Ovary (tissue), 10 donors: ENCODE measurements at places on chromosomes 1 and 21. TPM values are rescaled to one million over a fixed set of nuclear protein-coding genes. Genes with fewer than 3 reads are reported as not detected.

DNA sequence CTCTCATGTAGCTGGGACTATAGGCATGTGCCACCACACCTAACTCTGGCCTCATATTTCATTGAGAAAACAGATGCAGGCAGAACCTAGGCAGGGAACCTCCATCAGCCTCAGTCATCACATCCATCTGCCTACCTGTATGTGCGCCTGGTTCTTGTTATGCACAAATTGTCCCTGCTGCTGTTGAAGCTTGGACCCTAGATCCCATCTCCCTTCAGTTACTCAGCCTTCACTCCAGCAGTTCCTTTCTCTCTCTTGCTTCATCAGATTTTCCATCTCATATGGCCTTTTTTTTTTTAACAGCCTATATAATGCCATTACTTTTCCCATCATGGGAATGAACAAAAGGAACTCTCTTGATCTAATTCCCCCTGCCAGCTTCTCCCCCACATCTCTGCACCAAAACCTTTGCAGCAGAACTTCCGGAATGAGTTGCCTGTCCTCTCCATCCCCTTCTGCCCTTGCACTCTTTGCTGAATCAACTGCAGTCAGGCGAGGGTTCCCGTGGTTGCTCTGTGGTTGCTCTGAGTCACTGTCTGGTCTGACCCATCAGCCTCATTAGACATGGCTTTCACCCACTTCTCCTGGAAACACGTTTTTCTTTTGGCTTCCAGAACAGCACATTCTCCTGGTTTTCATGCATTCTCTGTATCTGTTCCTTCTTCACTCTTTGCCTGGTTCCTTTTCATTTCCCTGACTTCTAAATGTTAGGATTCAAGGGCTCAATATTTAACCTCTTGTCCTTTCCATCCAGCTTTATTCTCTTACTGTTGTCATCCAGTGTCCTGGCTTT, 41.5 kb downstream of the UBE4B start:
- H3K27me3 ChIP-seq, result no peaks in the 10 kb centered on the region
- H3K4me1 ChIP-seq, result peaks cover 6% of the 10 kb centered on the region
- no peak overlapping the region for H3K27ac ChIP-seq
- no peaks in the 10 kb centered on the region for H3K36me3 ChIP-seq
- no peak overlapping the region for H3K4me3 ChIP-seq

GRCh38 chr1:181911715-181912114, 149.8 kb downstream of the ZNF648 start:
- no peak overlapping the region for H3K27ac ChIP-seq
- H3K27me3 ChIP-seq, result no peaks in the 10 kb centered on the region
- no peak for DNase-seq
- no peak overlapping the region for H3K4me3 ChIP-seq
- H3K4me1 ChIP-seq, result no peaks in the 10 kb centered on the region

GRCh38 chr1:59664166-59664565, 150.6 kb upstream of the HOOK1 start:
- DNase-seq, result no peak
- H3K27ac ChIP-seq, result no peak overlapping the region
- no peaks in the 10 kb centered on the region for H3K27me3 ChIP-seq

DNA sequence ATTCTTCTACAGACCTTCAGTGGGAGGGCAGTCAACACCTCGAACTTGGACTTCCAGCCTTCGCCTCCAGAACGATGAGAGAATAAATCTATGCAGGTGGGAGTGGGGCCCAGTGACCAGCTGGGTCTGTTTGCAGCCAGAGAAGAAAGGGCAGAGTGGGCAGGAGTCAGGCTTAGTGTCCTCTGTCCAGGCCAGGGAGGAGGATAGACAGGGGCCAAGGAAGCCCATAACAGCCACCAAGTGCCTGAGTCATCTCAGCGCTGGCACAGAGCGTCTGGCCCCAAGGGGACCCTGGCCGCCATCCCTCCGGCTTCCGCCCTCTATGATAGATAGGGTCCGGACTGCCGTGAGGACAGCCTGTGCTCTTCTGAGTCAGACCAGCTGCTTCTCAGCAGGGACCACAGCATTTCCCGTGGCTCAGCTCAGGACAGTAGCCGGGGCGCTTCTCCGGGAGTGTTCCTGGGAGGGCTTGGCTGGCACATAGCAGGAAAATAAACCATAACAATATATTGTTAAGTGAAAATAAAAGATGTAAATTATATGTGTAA, 133.1 kb upstream of the C1orf174 start:
- no peaks in the 10 kb centered on the region for H3K36me3 ChIP-seq
- H3K4me1 ChIP-seq, result no peaks in the 10 kb centered on the region
- no peak overlapping the region for H3K27ac ChIP-seq
- H3K4me3 ChIP-seq, result no peak overlapping the region
- DNase-seq, result no peak
- no peaks in the 10 kb centered on the region for H3K27me3 ChIP-seq

DNA sequence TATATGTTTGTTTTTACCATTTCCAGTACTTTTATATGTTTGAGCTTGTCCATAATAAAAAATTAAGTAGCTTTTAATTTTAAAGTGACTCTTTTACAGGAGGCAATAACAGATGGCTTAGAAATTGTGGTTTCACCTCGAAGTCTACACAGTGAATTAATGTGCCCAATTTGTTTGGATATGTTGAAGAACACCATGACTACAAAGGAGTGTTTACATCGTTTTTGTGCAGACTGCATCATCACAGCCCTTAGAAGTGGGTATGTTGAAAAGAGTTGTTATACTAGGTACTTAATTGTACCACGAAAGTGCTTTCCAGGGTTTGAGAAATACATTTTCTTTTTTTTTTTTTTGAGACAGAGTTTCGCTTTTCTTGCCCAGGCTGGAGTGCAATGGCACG, 46.1 kb downstream of the RNF2 start:
- H3K4me1 ChIP-seq, result no peaks in the 10 kb centered on the region
- H3K27me3 ChIP-seq, result no peaks in the 10 kb centered on the region
- H3K36me3 ChIP-seq, result no peaks in the 10 kb centered on the region
- no peak overlapping the region for H3K27ac ChIP-seq

- peaks cover 14% of the 10 kb centered on the region for H3K4me1 ChIP-seq
- H3K36me3 ChIP-seq, result no peaks in the 10 kb centered on the region
- no peak overlapping the region for H3K4me3 ChIP-seq
- DNase-seq, result no peak
Observed at GRCh38 chr1:39266269-39266668, 61.8 kb downstream of the MACF1 start.

DNA sequence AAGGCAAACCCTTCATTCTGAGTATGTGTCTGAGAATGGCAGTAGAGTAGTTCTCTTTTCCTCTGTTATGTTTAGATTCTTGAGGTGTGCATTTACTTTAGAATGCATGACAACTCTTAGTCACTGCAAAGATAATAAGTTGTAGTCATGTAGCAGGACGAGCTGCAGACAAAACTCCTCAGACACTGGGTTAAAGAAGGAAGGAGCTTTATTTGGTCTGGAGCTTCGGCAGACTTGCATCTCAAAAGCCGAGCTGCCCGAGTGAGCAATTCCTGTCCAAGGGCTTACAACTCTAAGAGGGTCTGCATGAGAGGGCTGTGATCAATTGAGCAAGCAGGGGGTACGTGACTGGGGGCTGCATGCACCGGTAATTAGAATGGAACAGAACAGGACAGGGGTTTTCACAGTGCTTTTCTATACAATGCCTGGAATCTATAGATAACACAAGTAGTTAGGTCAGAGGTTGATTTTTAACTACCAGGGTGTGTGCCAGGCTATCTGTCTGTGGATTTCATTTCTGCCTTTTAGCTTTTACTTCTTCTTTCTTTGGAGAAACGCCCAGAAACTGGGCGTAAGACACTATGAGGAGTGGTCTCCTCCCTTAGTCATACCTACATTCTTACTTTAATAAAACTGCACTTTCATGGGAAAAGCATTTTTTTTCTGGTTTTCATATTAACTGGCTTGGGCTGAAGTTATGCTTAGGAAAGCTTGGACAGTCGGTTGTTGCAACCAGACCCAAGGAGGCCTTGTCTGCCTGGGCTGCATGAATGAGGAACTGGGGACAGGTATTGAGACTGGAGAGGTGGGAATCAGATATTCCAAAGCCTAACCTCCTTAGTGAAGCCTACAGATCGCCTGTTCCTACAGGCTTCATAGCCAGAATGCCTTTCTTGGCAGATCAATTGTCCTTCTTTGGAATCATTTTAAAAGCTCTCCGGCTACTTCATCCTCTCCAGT, 115.1 kb downstream of the RHOU start:
- H3K4me3 ChIP-seq, result no peak overlapping the region
- DNase-seq, result no peak
- no peaks in the 10 kb centered on the region for H3K36me3 ChIP-seq
- no peaks in the 10 kb centered on the region for H3K4me1 ChIP-seq
- no peak overlapping the region for H3K27ac ChIP-seq
- H3K27me3 ChIP-seq, result no peaks in the 10 kb centered on the region

GRCh38 chr1:5994713-5995621, 2.7 kb upstream of the NPHP4 start:
- H3K36me3 ChIP-seq, result no peaks in the 10 kb centered on the region

DNA sequence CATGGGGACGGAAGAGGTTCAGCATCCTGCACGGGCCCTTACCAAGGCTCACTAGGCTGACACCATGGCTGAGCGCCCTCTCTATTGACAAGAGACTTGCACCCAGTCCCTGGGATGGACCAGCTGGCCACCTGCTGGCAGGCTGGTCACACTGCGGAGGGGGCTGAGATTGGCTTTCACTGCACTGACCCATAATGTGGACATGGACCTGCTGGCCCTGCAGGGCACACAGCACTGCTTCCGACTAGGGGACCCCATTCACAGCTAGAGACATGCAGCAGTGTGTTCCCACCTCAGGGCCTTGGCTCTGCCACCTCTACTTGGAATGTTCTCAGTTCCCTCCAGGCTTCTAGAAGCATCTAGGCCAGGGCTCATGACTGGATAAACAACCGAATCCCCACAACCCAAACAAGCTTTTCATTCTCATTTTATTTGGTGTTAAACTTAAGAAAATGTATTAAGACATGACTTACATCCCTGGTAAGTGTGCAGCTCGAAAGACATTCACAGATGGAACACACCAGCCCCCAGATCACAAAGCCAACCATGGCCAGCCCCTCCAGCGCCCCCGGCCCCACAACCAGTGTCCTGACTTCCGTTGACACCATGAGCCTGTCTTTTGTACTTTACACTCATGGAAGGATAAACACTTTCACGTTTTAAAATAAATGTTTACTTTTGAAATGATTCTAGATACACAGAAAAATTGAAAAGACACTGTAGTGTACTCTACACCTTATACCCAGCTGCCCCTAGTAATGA, 9.3 kb upstream of the SRARP start:
- H3K4me1 ChIP-seq, result no peaks in the 10 kb centered on the region
- no peaks in the 10 kb centered on the region for H3K36me3 ChIP-seq
- H3K27ac ChIP-seq, result no peak overlapping the region
- peak; percentile 57 for DNase-seq
- no peaks in the 10 kb centered on the region for H3K27me3 ChIP-seq

- DNase-seq, result no peak
- H3K27me3 ChIP-seq, result no peaks in the 10 kb centered on the region
- H3K36me3 ChIP-seq, result no peaks in the 10 kb centered on the region
Observed at GRCh38 chr1:76508871-76509270, 358.4 kb upstream of the ST6GALNAC5 start.

- no peaks in the 10 kb centered on the region for H3K36me3 ChIP-seq
- no peak overlapping the region for H3K27ac ChIP-seq
- H3K4me3 ChIP-seq, result no peak overlapping the region
- no peaks in the 10 kb centered on the region for H3K4me1 ChIP-seq
Observed at GRCh38 chr1:157400766-157401165, 151.5 kb downstream of the FCRL5 start.

GRCh38 chr1:53473463-53473862, 14.3 kb downstream of the DMRTB1 start:
- no peaks in the 10 kb centered on the region for H3K27me3 ChIP-seq
- no peak overlapping the region for H3K4me3 ChIP-seq
- H3K4me1 ChIP-seq, result peaks cover 5% of the 10 kb centered on the region
- DNase-seq, result no peak
- H3K27ac ChIP-seq, result no peak overlapping the region

- no peaks in the 10 kb centered on the region for H3K4me1 ChIP-seq
- H3K27ac ChIP-seq, result no peak overlapping the region
- H3K36me3 ChIP-seq, result no peaks in the 10 kb centered on the region
- no peak overlapping the region for H3K4me3 ChIP-seq
- no peaks in the 10 kb centered on the region for H3K27me3 ChIP-seq
- no peak for DNase-seq
Observed at GRCh38 chr1:159200769-159201168, 3.9 kb upstream of the ACKR1 start.

GRCh38 chr1:211133836-211134669, at the start of gene KCNH1:
Gene KCNH1 (minus strand): TSS chr1:211134148. CDS start chr1:211133945, 203 bp downstream.
- peaks cover 2% of the 10 kb centered on the region for H3K4me1 ChIP-seq
- no peaks in the 10 kb centered on the region for H3K36me3 ChIP-seq

DNA sequence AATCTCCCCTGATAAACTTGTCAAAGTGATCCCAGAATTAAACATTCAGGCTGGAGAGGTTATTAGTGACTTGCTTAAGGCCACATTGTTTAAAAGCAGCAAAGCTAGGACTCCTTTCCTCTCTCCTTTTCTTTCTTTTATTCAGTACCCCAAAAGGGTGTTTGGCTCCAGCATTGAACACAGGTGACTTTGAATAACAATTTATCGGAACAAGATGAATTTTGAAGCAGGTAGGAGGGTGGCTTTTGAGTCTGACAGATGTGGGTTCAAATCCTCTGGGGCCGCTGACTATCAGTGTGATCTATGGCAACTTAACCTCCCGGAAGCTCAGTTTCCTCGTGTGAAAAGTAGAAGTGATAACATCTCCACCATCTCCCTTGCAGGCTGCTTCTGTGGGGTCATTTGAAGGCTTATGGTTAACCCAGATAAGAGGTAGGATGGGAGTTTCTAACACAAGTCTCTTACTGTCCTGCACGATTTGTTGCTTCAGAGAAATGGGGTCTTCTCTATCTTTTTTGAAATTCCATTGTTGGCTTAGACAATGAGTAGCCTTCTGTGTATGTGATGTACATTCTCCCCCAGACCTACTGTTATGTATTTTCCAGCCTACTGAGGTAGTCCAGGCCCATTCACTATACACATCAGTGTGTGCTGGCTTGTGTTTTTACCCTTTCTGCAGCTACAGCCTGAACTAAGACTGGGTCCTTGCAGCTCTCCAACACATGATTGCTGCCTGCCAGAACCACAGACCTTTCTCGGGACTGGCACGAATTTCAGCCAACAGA, 29.0 kb downstream of the JUN start:
- no peak for DNase-seq
- no peak overlapping the region for H3K4me3 ChIP-seq
- peak overlapping the region; percentile 18 for H3K27ac ChIP-seq
- peaks cover 3% of the 10 kb centered on the region for H3K4me1 ChIP-seq

- H3K4me3 ChIP-seq, result no peak overlapping the region
- H3K27me3 ChIP-seq, result no peaks in the 10 kb centered on the region
- no peaks in the 10 kb centered on the region for H3K36me3 ChIP-seq
Observed at GRCh38 chr1:11535761-11536572, 57.0 kb downstream of the DISP3 start.

The UROD gene
- total RNA-seq, result 77.1 TPM

The CHD1L gene
- total RNA-seq, result 14.5 TPM

The GJB3 gene
- total RNA-seq, result not detected

The IL24 gene
- not detected for total RNA-seq

The TEDDM1 gene
- total RNA-seq, result not detected

The SCMH1 gene
- 53.2 TPM for total RNA-seq

The RAP1GAP gene
- 2.8 TPM for total RNA-seq

The CD5L gene
- total RNA-seq, result not detected
